ENCODE measurements at places on chromosomes 2 and 18.

DNA sequence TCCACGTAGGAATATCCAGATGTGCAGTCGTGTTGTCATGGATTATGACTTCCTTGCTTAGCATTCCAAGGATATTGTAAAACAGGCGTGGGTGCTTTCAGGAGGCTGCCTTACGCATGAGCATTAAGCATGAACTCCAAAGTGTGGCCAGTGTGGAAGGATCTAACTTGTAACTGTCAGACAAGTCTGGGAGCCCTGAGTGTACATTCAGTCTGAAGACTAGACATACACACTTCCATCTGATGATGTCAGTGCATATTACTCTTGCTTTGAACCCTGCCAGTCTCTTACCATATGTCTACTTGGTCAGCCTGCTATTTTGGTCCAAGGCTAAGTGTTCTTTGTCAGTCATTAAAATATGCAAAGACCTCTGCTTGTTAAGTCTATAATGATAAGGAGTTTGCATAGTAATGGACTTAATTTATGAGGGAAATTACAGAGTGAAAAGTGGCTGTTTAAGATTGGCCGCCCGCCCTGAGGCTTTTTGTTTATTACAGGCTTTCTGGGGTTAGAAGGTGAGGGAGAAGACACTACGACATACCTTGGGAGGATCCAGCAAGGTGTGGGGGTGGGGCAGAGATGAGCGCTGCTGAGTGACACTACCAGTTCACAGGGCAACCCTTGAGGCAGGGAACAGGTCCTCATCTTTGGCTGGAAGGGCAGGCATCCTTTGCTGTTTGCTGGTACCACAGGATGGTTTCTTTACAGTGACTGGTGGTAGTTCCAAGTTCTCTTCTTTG is 48.3 kb downstream of the CABLES1 start:
- no peak for ATAC-seq

DNA sequence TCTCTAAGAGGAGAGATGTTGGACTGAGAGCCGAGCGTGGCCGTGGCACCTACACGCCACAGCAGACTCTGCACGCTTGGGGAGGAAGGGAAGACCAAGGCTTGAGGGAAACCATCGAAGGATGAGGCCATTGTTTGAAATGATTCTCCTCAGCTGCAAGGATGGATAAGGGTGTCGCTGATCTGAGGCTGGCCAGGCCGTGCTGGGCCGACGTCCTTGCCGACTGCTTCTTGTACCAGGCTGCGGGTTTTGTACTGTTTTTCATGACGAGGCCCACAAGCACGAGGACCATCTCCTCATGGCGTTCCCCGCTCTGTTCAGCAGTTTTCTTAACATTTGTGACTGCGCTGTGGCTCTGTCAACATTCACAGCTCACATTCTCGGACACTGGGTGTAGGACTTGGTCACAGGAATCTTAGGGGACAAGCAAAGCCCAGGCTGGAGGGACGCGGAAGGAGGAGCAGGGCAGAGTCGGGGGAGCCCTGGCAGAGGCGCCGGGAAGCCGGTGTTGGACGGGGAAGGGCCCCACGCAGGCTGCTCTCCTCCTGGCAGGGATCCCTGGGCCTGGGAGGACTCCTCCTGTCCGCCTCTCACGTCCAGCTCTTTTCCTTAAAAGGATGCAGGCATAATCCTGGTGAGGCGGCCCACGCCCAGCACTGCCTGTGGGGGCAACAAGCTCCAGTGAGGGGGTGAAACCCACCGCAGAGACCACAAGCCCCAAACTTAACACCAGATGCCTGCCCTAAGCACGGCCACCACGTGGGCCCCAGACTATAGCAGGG is 259.0 kb upstream of the SALL3 start:
- no peak for ATAC-seq

- no peak for ATAC-seq
Measured at GRCh38 chr18:43719267-43719795, 442.0 kb upstream of the SYT4 start.

- peak; percentile 2 for ATAC-seq
Measured at GRCh38 chr2:218291318-218292047, 820 bp downstream of the TMBIM1 start.

DNA sequence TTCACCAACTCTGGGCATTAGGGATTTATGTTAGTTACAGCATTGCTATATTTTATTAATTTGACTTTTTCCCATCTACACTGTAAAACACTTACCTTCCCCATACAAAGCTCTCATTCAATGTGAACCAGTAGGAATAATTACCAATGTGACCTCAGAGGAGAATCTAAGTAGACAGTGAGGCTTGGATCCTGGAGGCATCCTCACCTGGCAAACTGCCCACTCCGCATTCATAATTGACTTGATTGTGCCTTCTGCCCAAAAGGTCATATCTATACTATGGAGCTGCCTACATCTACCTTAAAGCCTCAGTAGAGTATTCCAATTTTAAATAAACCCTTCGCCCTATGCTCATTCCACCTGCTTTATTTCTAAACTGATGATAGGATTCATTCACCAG is 45.4 kb upstream of the SCN1A start:
- no peak for ATAC-seq

DNA sequence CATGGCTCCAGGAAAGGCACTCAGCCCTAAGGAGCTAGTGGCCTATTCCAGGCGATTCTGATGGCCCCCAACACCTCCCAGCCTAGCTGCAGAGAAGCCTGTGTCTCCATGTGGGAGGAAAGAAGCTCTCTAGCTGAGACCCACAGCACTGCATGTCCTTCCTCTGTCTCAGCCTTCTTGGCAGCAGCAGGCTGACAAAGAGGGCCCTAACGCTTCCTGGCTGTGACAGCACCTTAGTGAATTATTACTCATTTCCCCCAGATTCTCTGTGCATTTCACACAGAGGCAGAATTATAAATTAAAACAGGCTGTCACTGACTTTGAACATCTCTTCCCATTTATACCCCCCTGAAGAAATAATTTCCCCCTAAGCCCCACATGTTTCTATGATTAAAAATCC is 206.8 kb downstream of the CLIP4 start:
- no peak for ATAC-seq

DNA sequence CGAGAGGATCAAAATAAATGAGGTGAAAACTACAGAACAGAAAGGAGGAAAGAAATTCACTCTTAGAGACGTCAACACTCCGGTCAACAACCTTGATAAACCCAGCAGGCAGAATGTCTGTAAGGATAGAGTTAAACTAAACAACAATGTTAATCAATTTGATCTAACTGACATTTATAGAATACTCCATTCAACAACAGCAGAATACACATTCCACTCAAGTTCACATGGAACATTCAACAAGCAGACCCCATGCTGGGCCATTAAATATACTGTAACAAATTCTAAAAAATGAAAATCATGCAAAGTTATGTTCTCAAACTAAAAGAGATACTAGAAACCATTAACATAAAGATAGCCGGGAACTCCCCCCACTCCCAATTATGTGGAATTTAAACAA is 41.8 kb downstream of the FAM210A start:
- ATAC-seq = no peak
